ENCODE measurements at places on chromosomes 4 and X.

GRCh38 chrX:49164589-49165360 is 2.2 kb downstream of the MAGIX start:
- no peak for DNase-seq

DNA sequence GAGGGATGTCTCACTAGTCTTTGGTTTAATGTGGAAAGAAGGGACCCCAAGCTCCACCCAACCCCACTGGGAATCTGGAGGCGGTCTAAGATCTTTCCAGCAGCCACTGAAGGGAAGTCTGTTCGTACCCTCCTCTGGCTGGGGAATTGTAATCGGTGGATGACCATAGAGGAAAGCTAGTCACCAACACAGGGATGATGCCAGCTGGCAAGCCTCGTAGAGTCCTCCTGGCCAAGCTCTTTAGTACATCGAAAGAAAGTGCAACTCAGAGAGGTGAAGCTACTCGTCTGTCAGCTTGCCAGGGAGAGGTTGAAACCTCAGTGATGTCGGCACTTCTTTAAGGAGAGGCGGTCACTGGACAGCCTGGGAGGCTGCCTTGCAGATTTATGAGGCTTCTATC is 58.7 kb downstream of the MAMLD1 start:
- no peak for DNase-seq

DNA sequence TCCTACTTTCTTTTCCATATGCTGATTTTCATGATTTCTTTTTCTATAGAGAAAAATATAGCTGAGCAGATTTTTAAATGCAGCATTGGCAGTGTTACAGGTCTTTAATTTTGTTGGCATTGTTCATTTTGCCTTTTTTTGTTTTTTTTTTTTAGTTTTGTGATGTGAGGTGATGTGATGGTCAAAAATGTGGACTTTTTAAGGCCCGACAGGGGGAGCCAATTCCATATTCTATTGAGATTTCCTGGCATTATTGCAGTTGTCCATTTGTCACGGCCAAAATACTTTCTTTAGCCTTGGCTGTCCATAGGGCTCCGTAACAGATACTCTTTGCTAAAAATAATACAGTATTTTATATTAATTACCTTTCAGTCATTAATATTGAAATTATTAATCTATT is 47.8 kb downstream of the SLIT2 start:
- peak; percentile 13 for DNase-seq

- peak; percentile 84 for DNase-seq
These were observed 27.3 kb upstream of the CHRNA9 start for GRCh38 chr4:40307627-40308497.

DNA sequence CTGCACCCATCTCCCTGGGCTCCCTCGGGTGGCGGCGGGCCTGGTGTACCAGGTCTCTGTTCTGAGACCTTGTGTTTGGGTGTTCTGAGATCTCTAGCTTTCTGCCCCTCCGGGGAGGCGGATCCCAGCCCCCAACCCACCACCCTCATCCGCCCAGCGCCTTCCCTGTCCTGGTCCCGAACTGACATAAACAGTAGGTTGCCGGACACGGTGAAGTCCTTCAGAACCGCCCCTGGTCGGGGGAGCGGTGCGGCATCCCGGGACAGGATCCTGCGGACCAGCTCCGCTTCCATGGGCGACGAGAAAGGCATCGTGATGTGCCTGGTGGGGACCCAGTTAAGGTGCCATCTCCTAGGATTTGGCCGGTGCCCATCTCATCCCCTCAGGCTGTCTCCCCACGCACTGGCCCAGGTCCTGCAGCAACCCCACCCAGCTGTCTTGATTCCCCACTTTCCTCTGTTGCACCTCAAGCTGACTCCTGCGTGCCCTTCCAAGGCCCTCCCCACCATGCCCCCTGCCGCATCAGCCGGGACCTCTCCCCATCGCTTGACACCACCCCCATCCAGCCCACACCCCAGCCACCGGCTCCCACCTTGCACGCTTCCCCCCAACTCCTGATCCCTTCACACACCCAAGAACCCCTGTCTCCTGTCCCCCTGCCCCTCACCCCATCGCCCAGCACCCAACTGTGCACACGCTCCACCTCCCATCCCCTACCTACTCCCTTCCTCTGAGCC is 900 bp downstream of the CTAG2 start:
- DNase-seq: no peak

DNA sequence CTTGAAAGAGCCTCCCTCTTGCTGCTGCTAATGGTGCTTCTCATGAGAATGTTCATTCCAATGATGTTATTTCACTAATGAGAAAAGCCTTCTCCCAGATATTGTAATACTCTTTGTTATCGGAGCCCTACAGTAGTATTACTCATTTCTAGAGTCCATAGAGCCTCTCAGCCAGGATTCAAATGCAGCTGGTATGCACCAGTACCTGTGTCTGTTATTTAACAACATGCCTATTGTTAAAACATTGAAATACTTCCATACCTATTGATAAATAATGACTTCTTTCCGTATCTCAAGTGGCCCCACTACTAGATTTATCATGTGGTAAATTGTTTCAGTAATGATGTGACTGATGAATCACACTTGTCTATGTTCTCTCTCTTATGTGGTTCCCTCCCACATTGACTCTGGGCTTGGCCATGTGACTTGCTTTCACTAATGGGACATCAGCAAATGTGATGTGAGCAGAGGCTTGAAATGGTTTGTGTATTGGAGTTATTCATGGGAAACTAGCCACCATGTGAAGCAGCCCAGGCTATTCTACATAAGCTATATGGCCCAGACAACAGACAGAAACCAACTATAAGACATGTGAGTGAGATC is 207.6 kb downstream of the THOC2 start:
- DNase-seq: no peak

- DNase-seq: no peak
These were observed 44.9 kb downstream of the AFAP1 start for GRCh38 chr4:7894677-7895181.

GRCh38 chr4:154044742-154045485 is 256.0 kb upstream of the SFRP2 start:
- DNase-seq: no peak

DNA sequence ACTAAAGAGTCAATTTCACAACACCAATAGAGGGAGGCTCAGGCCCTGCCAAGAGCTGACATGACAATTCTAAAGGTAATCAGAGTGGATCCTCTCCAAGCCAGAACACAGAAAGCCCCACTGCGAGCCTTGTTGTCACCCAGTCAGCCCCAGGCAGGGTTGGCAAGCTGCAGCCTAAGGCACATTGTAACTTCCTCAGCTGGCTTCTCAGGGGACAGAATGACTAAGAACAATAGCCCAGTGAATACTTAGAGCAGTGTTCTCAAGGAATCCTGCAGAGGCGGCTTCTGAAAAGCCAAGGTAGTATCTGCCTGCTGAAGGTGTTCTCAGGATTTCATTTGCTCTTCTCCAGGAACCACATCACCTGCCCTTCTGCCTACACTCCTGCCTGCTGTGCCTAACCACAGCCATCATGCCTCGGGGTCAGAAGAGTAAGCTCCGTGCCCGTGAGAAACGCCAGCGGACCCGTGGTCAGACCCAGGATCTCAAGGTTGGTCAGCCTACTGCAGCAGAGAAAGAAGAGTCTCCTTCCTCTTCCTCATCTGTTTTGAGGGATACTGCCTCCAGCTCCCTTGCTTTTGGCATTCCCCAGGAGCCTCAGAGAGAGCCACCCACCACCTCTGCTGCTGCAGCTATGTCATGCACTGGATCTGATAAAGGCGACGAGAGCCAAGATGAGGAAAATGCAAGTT is at the start of gene MAGEB4:
Gene MAGEB4 (plus strand): TSS at position 277 of the 692 bp plus-strand sequence. CDS start 136 bp downstream, at position 413.
- DNase-seq: no peak

DNA sequence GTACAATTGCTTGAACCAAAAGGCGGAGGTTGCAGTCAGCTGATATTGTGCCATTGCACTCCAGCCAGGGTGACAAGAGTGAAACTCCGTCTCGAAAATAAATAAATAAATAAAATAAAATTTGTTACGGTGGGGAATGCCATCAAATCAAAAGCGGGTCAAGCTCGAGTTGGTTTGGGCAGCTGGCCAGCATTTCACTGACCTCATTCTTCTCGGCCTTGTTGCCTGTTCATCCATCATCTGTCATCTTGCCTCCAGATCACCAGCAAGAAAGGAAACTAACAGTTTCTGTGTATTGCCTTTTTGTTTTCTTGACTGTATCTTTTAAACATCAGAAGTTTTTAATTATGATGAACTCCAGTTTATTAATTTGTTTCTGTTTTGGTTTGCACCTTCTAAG is 31.5 kb upstream of the KLHL2 start:
- DNase-seq: no peak

- DNase-seq: no peak
These were observed 210.4 kb upstream of the HCCS start for GRCh38 chrX:10900585-10901289.

- no peak for DNase-seq
These were observed 4.4 kb downstream of the FGFBP2 start for GRCh38 chr4:15958562-15958961.

- DNase-seq: peak; percentile 32
These were observed 39.9 kb downstream of the CCNG2 start for GRCh38 chr4:77196866-77197265.

- DNase-seq: no peak
These were observed 328.2 kb downstream of the DKK2 start for GRCh38 chr4:106707776-106708463.

DNA sequence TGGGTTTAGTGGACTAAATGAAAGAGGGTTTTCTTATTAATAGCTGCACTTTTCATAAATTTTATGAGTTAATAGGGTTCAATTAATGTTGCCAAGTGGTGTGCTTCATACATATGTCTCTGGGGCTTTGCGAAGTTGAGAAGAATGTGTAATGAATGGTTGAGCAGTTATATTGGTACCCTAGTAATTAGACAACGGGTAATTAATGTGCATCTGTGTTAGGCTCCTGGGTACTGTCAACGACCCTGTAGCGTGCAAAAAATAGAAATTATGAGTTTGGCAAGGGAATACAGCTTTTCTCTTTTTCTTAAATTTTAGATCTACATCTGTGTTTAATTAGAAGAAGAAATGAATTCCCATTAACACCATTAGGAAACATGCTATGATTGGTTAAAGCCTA is 1027.7 kb downstream of the ARAP2 start:
- no peak for DNase-seq

GRCh38 chr4:98586962-98587354 is 71.5 kb downstream of the TSPAN5 start:
- no peak for DNase-seq

GRCh38 chrX:1462596-1463251 is 10.0 kb upstream of the ASMTL start:
- peak; percentile 91 for DNase-seq

DNA sequence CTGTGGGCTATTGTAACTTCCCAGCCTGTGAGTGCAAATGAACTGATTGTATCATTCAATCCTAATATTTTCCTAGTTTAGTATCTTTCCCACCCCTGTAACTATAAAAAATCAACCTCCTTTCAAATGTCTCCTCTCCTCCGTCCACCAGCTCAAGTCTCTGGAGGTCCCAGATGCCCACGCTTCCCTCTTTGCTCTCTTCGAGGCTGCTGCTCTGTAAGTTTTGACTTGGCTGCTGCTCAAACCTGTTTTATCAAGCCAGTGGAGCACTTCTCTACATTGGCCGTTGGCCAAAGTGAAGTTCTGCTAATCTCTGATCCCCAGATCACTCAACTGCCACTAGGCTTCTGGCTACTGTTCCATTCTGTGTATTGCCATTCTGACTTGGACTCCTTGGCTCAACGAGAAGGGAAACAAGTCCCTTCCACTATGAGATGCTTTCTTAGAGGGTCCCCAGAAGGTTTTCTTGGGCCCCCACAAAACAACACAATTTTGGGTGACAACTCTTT is 60.7 kb upstream of the RAPGEF2 start:
- peak; percentile 100 for DNase-seq
